ENCODE measurements at places on chromosomes 3 and 15.

GRCh38 chr3:414063-414462, 217.5 kb downstream of the CHL1 start:
- no peak for DNase-seq

DNA sequence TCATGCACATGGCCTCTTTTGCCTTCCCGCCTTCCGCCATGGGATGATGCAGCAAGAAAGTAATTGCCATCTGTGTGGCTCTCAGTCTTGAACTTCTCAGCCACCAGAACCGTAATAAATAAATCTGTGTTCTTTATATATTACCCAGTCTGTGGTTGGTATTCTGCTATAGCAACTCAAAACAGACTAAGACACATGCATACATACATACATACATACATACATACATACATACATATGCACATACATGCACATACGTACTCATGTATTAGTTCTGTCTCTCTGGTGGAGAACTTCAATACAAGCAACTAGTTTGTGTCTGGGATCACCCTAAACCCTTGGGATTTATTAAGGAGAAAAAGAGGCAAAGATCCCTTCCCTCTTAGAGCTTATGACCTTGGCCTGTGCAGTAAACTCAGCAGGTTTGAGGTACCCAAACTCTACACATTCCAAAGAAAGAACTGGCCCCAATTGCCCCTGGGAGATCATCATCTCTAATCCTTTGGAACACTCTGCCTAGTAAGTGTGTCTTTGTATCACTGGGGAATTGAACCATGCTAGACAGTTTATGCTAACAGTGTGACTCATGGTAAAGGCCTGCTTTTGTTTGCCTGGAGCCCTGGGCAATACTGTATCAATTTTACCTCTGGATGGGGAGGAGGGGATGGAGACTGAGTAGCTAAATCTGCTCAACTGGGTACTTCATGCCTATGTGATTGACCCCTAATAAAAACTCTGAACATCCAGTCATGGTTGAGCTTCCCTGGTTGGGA, 115.6 kb upstream of the LMCD1 start:
- no peak for DNase-seq

- no peak for DNase-seq
Measured at GRCh38 chr3:180036092-180036670, 556 bp downstream of the PEX5L start.

- DNase-seq = no peak
Measured at GRCh38 chr3:191240486-191240885, 41.4 kb downstream of the OSTN start.

DNA sequence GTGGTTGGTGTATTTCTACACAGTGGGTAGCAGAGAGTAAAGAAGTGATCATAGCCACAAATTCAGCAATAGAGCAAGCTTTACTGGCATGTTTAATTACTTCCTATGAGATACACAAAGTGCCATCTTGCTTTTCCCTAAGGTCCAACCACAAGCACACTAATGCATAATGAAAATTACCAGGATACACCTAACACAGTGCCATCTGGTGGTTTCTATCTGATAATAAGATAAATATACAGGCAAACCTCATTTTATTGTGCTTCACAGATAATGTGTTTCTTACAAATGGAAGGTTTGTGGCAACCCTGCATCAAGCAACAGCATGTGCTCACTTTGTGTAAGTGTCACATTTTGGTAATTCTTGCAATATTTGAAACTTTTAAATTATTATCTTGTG, 223.0 kb downstream of the NSUN3 start:
- DNase-seq = no peak

DNA sequence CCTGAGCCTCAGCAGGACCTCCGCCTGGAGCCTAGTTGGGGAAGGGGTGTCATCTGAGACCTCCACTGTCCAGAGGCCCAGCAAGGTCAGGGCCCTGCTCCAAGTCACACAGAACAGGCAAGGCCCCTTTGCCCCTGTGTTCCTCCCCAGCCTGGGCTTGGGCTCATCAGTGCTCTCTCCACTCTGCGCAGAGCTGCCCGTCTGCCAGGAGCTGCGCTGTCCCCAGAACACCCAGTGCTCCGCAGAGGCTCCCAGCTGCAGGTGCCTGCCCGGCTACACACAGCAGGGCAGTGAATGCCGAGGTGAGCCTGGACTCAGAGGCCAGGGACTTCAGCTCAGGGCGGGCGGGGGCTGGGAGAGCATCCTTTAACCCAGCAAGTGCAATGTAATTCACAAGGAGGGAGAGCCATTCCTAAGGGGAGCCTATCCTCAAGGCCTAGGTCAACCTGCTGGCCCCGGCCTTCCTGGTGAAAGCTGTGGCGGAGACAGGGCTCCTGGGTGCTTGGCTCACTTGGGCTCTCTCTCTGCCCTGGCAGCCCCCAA, 7.7 kb downstream of the STAB1 start:
- no peak for DNase-seq

DNA sequence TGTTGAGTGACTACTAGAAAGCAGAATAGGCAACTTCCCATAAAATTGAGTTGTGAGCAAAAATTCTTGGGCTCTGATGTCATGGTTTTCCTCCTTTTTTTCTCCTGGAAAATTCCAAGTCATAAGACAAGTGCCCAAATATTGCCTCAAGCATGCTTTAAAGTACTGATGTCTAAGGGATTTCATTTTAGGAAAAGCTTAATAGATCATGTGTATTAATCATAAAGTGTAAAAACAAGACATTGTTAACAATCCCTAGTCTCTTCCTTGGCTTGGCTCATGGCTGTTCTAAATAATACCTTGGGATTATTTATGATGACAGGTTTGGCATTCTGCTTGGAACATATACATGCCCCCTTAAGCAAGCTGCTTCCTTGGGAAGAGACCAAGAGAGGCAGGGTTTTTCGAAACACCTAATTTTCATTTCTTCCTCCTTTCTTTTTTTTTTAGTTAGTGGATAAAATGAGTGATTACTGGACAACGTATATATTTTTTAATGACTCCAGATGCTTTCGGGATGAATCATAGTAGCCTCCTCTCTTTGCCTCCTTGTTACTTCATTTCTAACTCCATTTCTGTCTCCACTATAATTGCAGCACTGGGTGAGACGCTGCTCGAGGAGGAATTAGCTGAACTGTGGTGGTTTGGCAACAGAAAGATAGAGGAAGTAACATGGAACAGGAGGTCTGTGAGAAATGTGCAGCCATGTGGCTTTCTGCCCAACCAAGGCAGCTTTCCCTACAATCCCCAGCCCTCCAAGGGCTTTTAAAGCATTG, 104.9 kb downstream of the TPRG1 start:
- DNase-seq = no peak
